Natural killer cell treated with Interleukin-12 subunit alpha and Interleukin-12 subunit beta and Interleukin-15 and Interleukin-18, amount 100 ng/mL, for 72 hours (primary cell): ENCODE measurements at places on chromosomes 6 and 20. TPM values are rescaled to one million over a fixed set of nuclear protein-coding genes. Genes with fewer than 3 reads are reported as not detected.

The IL17F gene
- 56.3 TPM for total RNA-seq

The SUMO4 gene
- total RNA-seq, result 23.2 TPM

The FAM217A gene
- not detected for total RNA-seq

The C2 gene
- not detected for total RNA-seq

The F13A1 gene
- total RNA-seq, result not detected

The SIRT5 gene
- total RNA-seq, result 6.9 TPM

The EPB41L2 gene
- 30.5 TPM for total RNA-seq

The NT5E gene
- not detected for total RNA-seq

The FYN gene
- 273 TPM for total RNA-seq

The SLC22A7 gene
- total RNA-seq, result not detected

The SMOC2 gene
- not detected for total RNA-seq

The MYMX gene
- not detected for total RNA-seq

The SYCP2 gene
- 1.4 TPM for total RNA-seq

The IL17A gene
- 0.22 TPM for total RNA-seq

The TNFRSF6B gene
- total RNA-seq, result not detected

The PPP1R14C gene
- total RNA-seq, result 0.73 TPM

The PACRG gene
- not detected for total RNA-seq

The LY6G6D gene
- total RNA-seq, result not detected

The C6orf132 gene
- 0.42 TPM for total RNA-seq

The ZNF391 gene
- total RNA-seq, result 0.71 TPM

The AIG1 gene
- 5.7 TPM for total RNA-seq

The FAM83B gene
- total RNA-seq, result not detected

The VSTM2L gene
- 0.75 TPM for total RNA-seq

The PAK5 gene
- total RNA-seq, result not detected

The LZTS3 gene
- 0.56 TPM for total RNA-seq

The PTCRA gene
- total RNA-seq, result not detected

The SLC25A27 gene
- not detected for total RNA-seq

The IRF4 gene
- total RNA-seq, result 112 TPM

The ZFP57 gene
- 9.0 TPM for total RNA-seq

The RAB23 gene
- total RNA-seq, result 2.7 TPM

The OPN5 gene
- not detected for total RNA-seq

The HSPA12B gene
- not detected for total RNA-seq

The GNRH2 gene
- 2.1 TPM for total RNA-seq

The BPI gene
- not detected for total RNA-seq

The WFDC5 gene
- total RNA-seq, result not detected

The RAB44 gene
- total RNA-seq, result 7.9 TPM

The LPA gene
- total RNA-seq, result not detected
